PC-3 (cell line): ENCODE measurements at places on chromosomes 5 and 9. TPM values are rescaled to one million over a fixed set of nuclear protein-coding genes. Genes with fewer than 3 reads are reported as not detected.

Gene ZNF483
- total RNA-seq: 3.0 and 3.9 TPM in 2 replicates

Gene SPINK4
- not detected in 2 replicates for total RNA-seq

Gene APC
- total RNA-seq: 31.0 and 31.7 TPM in 2 replicates

Gene LEAP2
- total RNA-seq: 0.36 TPM in 1 of 2 replicates, not detected in the other

Gene PTPA
- total RNA-seq: 138 and 154 TPM in 2 replicates

Gene PCDHGA9
- 1.9 and 2.9 TPM in 2 replicates for total RNA-seq

Gene PURA
- 7.3 and 8.5 TPM in 2 replicates for total RNA-seq

Gene GNAQ
- 0.51 and 0.86 TPM in 2 replicates for total RNA-seq

Gene STING1
- total RNA-seq: 6.5 and 12.6 TPM in 2 replicates

Gene ADGRV1
- 22.7 and 27.2 TPM in 2 replicates for total RNA-seq

Gene FOXD4L3
- total RNA-seq: not detected in 2 replicates

Gene FAM200C
- total RNA-seq: 1.5 and 2.6 TPM in 2 replicates

Gene KIF24
- 4.7 and 5.0 TPM in 2 replicates for total RNA-seq

Gene MEGF9
- total RNA-seq: 2.6 and 3.1 TPM in 2 replicates

Gene PCDHGB6
- total RNA-seq: 1.1 and 1.8 TPM in 2 replicates

Gene IGFBPL1
- 0.66 TPM in 1 of 2 replicates, not detected in the other for total RNA-seq

Gene ST8SIA4
- 0.63 and 0.91 TPM in 2 replicates for total RNA-seq

Gene ZNG1C
- 108 and 128 TPM in 2 replicates for total RNA-seq

Gene PCDH12
- total RNA-seq: 0.15 TPM in 1 of 2 replicates, not detected in the other

Gene CCNG1
- 60.9 and 70.0 TPM in 2 replicates for total RNA-seq

Gene IL13
- not detected in 2 replicates for total RNA-seq

Gene HSD17B3
- total RNA-seq: 0.26 TPM in 1 of 2 replicates, not detected in the other

Gene GNA14
- 1.2 and 2.5 TPM in 2 replicates for total RNA-seq

Gene WNT8A
- total RNA-seq: not detected in 2 replicates

Gene MOB3B
- total RNA-seq: 2.6 TPM in 2 replicates

Gene MYOZ3
- total RNA-seq: not detected in 2 replicates

Gene PDZD2
- 2.0 and 2.9 TPM in 2 replicates for total RNA-seq

Gene C6
- not detected in 2 replicates for total RNA-seq

Gene SLC6A3
- not detected in 2 replicates for total RNA-seq

Gene WDR36
- 38.2 and 44.7 TPM in 2 replicates for total RNA-seq

Gene PCDHB7
- 0.22 TPM in 1 of 2 replicates, not detected in the other for total RNA-seq

Gene FABP6
- total RNA-seq: 2.0 TPM in 1 of 2 replicates, not detected in the other

Gene ANAPC2
- 21.6 and 30.2 TPM in 2 replicates for total RNA-seq

Gene EDIL3
- 11.7 and 13.8 TPM in 2 replicates for total RNA-seq

Gene ORM1
- not detected in 2 replicates for total RNA-seq

Gene DCAF12
- 12.9 and 16.1 TPM in 2 replicates for total RNA-seq

Gene DDX4
- not detected in 2 replicates for total RNA-seq

Gene TTC23L
- 0.84 TPM in 1 of 2 replicates, not detected in the other for total RNA-seq

Gene TRPM6
- total RNA-seq: not detected in 2 replicates

Gene MEF2C
- 4.4 and 8.0 TPM in 2 replicates for total RNA-seq

Gene TEK
- 0.07 TPM in 1 of 2 replicates, not detected in the other for total RNA-seq

Gene CAMLG
- total RNA-seq: 12.9 and 19.5 TPM in 2 replicates

Gene JAKMIP2
- total RNA-seq: 0.15 TPM in 1 of 2 replicates, not detected in the other

Gene ARSI
- 5.9 and 6.3 TPM in 2 replicates for total RNA-seq

Gene TIGD6
- 3.8 and 5.7 TPM in 2 replicates for total RNA-seq

Gene PCDHA1
- not detected in 2 replicates for total RNA-seq

Gene CXCL14
- not detected in 2 replicates for total RNA-seq

Gene RNF183
- not detected in 2 replicates for total RNA-seq

Gene CMYA5
- total RNA-seq: under 0.01 and 0.15 TPM in 2 replicates

Gene GLDC
- total RNA-seq: 5.4 and 8.1 TPM in 2 replicates

Gene FOXD4L5
- total RNA-seq: 0.04 TPM in 1 of 2 replicates, not detected in the other

Gene KCNMB1
- total RNA-seq: not detected in 2 replicates

Gene SLC44A1
- 15.3 and 16.1 TPM in 2 replicates for total RNA-seq

Gene ZBED3
- total RNA-seq: 1.3 and 9.8 TPM in 2 replicates

Gene NRARP
- 35.5 and 36.8 TPM in 2 replicates for total RNA-seq

Gene PRDM12
- not detected in 2 replicates for total RNA-seq

Gene PCDHGC5
- total RNA-seq: 0.40 and 0.46 TPM in 2 replicates
